ENCODE measurements at places on chromosomes 7 and 10.

GRCh38 chr10:11227103-11227502 lies 209.4 kb downstream of the CELF2 start:
- DNase-seq, result no peak

DNA sequence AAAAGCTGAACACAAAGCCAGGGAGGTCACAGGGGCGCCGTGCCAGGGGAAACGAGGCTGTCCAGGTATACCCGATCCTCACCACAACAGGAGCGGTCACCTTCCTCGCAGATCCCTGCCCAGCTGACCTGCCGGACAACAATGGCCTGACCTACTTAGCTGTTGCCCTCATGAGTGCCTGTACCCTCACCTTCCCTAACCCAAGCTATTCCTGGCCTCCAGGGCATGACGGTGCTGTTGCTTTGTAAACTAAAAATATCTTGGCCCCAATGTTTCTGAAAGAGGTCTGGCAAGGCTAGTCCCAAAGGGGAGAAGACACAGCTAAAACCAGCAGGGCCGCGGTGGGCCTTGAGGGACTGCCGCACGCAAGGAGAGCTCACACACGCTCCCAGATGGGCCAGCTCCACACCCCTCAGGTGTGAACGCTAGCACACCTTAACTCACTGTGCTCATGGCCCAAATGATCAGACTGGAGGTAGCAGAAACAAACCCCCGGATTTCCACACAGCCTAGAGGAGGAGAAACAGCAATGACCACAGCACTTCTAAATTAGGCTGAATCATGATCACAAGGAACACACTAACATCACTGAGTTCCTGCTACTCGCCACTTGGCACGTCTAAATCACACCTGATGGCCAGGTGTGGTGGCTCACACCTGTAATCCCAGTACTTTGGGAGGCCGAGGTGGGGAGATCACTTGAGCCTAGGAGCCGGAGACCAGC lies 66.3 kb upstream of the CYTH3 start:
- no peak for DNase-seq

DNA sequence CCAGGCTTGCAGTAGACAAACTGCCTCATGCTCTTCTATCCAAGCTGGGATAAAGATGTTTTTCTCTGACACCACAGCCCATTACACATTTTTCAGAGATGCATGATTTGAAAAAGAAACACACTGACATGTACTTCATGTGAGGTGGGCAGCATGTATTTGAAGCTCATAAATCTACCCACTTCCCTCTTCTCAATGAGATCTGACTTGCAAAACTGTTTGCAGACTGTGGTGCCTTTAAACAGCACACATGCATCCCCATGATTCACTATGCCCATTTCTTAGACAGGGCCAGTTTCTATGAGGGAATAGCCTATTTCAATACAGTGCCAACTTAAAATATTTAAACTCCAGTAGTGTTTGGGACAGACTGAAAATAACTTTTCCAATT lies 109.8 kb downstream of the GLI3 start:
- no peak for DNase-seq

DNA sequence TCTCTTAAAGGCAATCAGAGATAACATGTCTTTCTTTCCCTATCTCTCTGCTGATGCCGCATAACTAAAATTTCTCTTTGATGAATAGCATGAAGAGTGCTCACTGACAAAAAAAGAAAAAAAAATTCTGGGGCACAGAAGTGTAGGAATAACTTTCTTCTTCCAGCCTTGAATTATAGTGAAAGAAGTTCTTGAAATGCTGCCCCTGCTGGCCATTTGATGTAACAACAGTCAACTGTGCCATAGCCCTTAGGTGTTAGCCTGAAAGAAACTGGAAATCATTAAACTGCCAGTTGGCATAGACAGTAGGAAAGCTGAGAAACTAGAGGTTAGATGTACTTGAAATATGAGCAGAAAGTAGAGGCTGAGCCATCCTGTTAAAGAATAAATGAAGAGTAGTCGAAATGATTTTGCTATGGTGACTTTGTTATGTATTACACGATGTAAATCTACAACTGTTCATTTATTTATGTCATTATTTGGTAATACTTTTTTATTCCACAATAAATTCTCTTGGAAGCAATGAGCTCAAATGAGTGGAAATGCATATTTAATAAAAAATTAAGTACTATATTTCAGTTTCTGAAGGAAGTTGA lies 48.3 kb upstream of the FAM171A1 start:
- DNase-seq, result peak; percentile 5

DNA sequence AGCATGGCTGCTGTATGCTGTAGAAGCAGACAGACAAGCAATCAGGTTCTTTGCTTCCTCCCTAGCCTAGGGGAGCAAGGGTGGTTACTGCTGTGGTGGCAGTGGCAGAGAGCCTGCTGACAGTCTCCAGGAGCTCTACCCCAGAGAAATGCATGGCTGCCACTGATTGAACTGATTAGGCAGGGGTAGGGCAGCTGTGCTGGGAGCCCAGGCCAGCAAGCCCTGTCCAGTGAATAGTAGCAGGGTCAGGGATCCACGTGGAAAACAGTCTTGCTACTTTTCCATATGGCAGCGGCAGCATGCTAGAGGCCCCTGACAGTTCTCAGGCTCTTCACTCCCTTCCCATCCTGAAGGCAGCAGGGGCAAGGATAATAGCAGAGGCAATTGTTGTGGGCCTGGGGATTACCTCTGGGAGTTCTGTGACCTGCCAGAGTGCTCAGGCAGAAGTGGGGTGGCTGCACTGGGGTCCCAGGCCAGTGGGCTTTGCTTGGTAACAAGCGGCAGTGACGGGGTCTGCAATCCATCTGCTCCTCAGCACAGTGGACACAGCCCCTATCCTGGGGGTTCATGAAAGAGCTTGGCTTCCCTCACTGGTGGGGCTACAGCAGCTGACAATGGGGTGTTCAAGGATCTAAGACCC lies 558.8 kb upstream of the GHITM start:
- no peak for DNase-seq

DNA sequence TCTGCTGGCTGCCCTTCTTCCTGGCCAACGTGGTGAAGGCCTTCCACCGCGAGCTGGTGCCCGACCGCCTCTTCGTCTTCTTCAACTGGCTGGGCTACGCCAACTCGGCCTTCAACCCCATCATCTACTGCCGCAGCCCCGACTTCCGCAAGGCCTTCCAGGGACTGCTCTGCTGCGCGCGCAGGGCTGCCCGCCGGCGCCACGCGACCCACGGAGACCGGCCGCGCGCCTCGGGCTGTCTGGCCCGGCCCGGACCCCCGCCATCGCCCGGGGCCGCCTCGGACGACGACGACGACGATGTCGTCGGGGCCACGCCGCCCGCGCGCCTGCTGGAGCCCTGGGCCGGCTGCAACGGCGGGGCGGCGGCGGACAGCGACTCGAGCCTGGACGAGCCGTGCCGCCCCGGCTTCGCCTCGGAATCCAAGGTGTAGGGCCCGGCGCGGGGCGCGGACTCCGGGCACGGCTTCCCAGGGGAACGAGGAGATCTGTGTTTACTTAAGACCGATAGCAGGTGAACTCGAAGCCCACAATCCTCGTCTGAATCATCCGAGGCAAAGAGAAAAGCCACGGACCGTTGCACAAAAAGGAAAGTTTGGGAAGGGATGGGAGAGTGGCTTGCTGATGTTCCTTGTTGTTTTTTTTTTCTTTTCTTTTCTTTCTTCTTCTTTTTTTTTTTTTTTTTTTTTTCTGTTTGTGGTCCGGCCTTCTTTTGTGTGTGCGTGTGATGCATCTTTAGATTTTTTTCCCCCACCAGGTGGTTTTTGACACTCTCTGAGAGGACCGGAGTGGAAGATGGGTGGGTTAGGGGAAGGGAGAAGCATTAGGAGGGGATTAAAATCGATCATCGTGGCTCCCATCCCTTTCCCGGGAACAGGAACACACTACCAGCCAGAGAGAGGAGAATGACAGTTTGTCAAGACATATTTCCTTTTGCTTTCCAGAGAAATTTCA lies 1.7 kb downstream of the ADRB1 start:
- no peak for DNase-seq

GRCh38 chr7:17041324-17041723 lies 159.5 kb upstream of the AGR3 start:
- DNase-seq, result peak; percentile 19

- no peak for DNase-seq
Measured at GRCh38 chr10:660970-661596, 28.4 kb downstream of the DIP2C start.

DNA sequence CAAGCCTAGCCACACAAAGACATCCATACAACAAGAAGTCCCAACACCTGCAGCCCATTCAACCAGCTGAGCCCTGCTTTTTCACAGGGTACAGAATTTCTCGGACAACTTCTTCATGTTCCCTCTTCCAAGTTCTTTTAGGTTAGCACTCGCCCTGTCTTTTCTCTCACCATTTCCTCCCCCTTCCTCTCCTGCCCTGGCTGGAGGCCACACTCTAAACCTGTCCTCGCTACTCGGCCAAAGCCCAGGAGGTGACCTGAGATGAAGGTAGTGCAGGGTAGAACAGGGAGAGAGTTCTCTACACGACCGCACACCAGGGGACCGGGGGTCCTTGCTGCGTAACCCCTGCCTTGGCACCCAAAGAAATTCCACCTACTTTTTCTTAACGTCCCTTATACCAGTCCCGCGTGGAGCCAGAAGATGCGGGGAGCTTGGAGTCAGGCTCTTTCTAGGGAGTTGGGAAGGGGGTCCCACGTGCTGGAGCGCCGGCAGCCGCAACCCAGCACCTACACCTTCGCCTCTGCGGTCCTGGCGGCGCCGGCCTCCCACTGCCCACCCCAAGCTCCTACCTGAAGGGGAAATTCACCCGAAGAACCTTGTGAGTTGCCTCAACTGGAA lies 16.0 kb upstream of the DLX6 start:
- no peak for DNase-seq

DNA sequence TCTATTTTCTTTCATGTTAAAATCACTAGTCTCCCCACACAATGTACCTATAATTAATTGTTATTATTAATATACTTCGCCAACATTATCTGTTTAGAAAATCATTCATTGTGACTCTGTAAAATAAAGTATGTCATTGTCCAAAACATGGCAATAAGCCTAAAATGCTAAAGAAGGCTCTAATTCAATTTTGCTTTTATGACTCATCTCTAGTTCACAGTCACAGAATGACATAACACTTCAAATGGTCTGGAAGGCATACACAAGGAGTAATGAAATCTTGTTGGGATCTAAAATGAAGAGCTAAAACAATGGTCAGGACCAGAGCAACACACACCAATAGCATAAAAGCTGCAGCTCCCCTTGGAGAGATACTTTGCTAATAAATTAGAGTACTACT lies 505.8 kb downstream of the GPAM start:
- no peak for DNase-seq

- no peak for DNase-seq
Measured at GRCh38 chr10:30758338-30758737, 128.8 kb upstream of the LYZL2 start.

GRCh38 chr10:85924382-85925102 lies 442.1 kb downstream of the GRID1 start:
- DNase-seq, result no peak

- no peak for DNase-seq
Measured at GRCh38 chr10:91163869-91164474, 56.5 kb upstream of the PCGF5 start.

DNA sequence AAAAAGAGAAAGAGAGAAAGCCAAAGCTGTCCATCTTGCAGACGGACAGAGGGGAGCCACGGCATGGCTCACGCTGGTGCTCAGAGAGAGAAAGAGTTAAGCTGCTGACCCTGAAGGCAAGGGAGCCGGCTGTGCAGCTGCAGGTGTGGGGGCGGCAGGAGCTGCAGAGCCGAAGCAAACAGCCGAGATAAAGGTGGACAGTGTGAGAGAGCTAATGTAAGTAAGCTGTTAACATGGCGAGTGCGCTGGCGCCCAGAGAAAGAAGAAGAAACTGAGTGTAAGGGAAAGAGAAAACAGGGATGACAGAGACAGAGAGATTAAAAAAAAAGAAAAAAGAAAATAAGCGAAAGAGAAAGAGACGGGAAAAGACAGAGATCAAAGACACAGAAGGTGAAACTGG lies 18.2 kb downstream of the COL17A1 start:
- DNase-seq, result no peak

DNA sequence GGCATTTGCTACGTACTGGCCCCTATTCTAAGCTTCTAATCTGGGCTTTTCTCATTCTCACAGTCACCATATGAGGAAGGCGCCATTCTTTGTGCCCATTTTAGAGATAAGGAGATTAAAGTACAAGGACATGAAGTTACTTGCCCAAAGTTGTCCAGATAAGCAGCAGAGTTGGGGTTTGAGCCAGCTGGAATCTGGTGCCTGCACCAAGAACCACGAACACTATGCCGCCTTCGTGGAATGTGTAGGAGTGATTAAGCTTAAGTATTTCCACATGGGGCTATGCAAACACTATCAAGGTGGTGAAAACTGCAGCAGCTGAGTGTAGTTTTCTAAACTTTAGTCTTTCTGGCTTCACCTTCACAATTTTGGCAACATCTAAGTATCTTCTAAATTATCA lies 342.7 kb upstream of the ETV1 start:
- DNase-seq, result no peak

- no peak for DNase-seq
Measured at GRCh38 chr7:132485600-132486273, 90.5 kb downstream of the PLXNA4 start.

DNA sequence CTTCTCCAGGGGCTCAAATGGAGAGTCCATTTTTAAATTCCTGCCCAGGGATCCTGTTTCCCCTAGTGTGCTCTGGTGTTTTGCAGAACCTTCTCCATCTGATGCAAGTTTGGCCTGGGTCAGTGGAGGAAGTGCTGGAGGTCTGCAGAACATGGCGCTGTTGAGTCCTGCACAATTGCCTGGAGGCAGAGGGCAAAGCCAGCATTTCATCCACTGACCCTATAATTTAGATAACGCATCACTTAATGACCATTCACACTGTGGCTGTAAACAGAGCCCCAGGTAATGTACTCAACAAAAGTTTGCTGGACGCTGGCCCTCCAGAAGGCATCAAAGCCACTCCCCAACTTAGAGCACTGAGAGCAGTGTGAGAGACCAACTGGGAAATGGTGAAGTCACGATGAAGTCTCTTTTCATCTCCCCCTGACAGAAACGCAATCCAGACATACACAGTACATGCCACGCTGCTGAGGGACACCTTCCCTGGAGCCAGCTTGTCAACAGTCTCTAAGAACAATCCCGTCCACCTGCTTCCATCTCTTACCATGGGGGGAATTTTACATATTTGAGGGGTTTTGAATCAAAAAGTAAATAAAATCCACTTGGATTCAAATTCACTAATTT lies 13.4 kb downstream of the C10orf71 start:
- DNase-seq, result no peak
